A549 treated with Hydrocortisone at 1 μM for 4 hours (cell line): ENCODE measurements at places on chromosomes 12 and 14. TPM values are rescaled to one million over a fixed set of nuclear protein-coding genes. Genes with fewer than 3 reads are reported as not detected.

Gene MANSC4
- not detected in 5 replicates for total RNA-seq

Gene SIX1
- total RNA-seq, result 5.3 to 7.5 TPM (median 7.1 TPM) in 5 replicates

Gene GDF11
- total RNA-seq, result 3.2 to 4.7 TPM (median 3.8 TPM) in 5 replicates

Gene DACT1
- total RNA-seq, result 0.42 to 0.62 TPM (median 0.58 TPM) in 5 replicates

Gene TAS2R46
- total RNA-seq, result not detected in 5 replicates

Gene CCDC175
- not detected in 5 replicates for total RNA-seq
